ENCODE measurements at places on chromosomes 7 and 10.
A peak's percentile ranks its signal among the peaks of the same experiment; 100 is the strongest.

DNA sequence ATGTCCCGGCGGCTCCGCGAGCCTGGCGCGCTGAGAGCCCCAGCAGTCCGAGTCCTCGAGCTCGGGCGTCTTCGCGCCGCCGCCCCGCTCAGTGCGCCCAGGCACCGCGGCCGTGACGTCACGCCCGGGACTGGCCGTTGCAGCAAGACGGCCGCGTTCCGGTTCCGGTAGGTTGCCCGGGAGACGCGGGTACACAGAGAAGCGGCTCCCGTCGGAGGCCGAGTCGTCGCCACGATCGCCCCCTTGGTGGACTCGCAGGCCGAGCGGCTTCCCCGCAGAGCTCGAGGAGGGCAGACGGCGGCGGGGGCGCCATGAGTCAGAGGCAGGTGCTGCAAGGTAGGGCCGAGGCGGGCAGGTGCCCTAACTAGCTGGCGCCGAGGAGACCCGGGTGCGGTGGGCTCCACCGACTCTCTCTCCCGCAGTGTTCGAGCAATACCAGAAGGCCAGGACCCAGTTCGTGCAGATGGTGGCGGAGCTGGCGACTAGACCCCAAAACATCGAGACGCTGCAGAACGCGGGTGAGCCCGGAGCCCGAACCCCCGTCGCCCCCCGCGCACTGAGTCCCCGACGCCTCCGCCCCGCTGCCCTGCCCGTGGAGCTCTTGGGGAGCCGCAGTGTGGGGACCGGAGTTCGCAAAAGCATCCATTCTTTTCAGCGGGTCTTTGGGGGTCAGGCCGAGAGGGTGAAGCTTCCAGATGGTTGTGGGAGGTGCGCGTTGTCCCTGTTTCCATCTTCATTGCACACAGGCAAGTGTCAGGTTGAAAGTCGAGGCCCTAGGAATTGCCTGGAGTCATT, at the start of gene SPAG6:
Gene SPAG6 (plus strand): TSS at position 196 of the 795 bp plus-strand sequence. CDS start 116 bp downstream, at position 312.
- peak; percentile 52 for DNase-seq

- DNase-seq, result no peak
These were observed 608.5 kb upstream of the GALNT17 start for GRCh38 chr7:70523249-70523988.

DNA sequence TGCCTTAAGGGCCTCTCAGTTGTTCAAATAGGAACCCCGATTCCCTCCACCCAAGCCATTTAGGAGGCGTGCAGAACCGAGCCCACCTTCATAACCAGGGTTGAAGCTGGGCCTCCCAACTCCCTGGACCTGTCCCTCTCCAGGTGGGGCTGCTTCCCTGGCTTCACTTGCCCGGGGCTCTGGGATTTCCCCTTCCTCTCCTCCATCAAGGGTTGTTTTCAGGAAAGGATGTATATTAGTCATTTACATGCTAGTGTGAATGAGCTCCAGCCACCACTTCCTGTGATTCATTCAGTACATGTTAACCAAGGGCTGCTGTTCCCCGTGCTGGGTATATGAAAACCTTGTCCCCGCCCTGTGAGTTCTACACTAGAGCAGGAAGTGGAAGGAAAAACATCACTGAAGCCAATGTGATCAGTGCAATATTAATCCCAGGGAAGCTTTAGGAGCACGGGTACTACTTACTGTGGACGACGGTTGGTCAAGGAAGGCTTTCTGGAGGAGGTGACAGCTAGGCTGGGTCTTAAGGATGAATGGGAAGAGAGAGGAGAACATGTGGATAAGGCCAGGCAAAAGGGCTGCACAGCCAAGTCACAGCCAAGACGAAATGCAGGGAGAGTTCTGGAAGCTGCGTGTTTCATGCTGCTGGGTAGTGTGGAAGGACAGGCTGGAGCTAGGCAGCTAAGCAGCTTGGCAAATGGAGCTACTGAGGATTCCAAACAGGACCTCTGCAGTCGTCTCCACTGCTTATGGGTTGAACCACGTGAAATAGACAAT, 150.1 kb upstream of the SHH start:
- no peak for DNase-seq

GRCh38 chr10:12801214-12802087, 200.1 kb downstream of the CCDC3 start:
- DNase-seq, result no peak

- DNase-seq, result no peak
These were observed 41.6 kb downstream of the PLXDC2 start for GRCh38 chr10:19857876-19858275.

GRCh38 chr10:133168617-133169031, 8.6 kb downstream of the KNDC1 start:
- DNase-seq, result no peak

DNA sequence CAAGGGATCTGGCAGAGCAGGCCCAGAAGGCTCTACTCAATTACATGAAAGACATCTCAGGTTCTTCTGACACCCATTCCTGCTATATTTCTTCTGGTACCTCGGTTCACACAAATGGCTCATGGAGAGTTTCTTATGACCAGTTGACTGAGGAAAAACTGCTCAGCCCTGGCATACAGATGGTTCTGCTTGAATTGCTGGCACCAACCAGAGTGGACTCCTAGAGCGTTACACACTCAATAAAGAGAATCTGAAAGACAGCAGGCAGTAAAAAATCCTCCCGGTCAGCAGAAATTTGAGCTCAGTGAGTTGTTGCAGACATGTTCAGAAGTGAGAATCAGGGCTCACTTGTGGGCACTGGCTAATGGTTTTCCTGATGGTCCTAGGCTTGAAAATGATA, 434.4 kb downstream of the TCERG1L start:
- DNase-seq, result no peak

DNA sequence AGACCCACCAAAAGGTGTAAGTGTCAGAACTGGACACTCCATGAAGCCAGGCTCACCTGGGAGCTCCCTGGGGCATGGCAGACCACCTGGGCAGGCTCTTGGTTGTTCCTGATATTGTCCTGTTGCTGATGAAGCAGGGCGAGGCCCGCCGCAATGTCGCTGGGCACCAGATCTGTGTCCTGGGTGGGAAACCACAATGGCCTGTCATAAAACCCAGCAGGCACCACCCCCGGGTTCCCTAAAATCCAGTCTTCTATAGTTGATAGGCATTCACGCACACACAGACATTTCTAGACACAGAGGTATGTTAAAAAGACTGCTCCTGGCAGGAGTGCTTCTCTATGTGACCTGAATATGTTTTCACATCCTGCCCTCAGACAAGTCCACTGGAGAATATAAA, 15.0 kb downstream of the DAGLB start:
- DNase-seq, result no peak

DNA sequence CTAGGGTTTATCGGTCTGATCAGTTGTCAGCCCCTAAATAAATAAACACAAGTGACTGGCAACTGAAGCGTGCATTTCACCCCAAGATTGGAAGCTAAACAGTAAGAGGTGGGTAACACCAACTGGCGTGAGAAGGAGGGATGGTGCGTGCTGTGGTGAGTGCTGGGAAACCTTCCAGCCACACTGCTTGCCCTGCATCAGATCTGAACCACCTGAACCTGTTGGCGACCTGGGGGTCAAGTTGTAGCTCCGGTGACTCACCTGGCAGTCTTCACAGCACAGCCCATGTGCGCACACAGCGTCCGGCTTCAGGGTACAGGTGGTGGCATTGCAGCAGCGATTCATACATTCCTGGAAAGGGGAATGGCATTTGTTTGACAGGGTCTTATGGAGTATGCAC, 170.1 kb downstream of the FANK1 start:
- DNase-seq, result no peak

DNA sequence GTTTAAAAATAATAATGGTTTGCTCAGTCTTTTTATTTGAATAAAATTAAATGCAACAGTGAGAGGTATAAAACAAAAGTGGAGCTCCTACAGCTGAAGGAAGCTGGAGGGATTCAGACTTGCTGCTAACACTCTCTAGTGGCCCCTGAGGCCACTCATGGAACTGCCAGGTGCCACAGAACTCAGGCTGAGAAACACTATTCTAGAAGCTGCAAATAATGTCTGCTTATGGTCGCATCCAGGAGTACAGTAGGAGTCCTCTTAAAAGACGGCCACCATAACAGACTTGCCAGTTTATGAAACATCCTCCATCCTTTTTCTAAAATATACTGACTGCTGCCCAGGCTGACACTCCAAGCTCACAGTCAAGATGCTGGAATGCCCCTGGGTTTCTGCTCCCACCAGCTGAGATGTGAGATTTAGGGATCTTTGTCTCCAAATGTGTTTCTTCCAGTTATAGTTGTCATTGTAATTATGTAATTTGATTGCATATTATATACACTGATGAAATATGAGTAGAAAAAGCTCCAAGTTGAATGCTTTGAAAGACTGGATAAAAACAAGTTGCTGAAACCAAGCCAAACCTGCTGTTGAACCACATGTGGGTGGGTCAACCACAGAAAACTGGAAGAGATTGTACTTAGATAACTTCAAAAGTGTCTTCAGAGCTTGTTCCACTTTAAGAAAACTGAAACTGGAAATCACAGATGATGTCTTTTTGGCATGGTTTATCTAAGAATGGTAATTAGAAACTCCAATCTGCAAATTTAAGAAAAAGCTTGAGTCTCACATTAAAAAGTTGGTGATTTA, 213.7 kb upstream of the AOAH start:
- DNase-seq, result no peak

- DNase-seq, result peak; percentile 66
These were observed 15.8 kb downstream of the TSPAN12 start for GRCh38 chr7:120842121-120842621.

- DNase-seq, result no peak
These were observed 29.7 kb upstream of the GSDME start for GRCh38 chr7:24786941-24787340.

DNA sequence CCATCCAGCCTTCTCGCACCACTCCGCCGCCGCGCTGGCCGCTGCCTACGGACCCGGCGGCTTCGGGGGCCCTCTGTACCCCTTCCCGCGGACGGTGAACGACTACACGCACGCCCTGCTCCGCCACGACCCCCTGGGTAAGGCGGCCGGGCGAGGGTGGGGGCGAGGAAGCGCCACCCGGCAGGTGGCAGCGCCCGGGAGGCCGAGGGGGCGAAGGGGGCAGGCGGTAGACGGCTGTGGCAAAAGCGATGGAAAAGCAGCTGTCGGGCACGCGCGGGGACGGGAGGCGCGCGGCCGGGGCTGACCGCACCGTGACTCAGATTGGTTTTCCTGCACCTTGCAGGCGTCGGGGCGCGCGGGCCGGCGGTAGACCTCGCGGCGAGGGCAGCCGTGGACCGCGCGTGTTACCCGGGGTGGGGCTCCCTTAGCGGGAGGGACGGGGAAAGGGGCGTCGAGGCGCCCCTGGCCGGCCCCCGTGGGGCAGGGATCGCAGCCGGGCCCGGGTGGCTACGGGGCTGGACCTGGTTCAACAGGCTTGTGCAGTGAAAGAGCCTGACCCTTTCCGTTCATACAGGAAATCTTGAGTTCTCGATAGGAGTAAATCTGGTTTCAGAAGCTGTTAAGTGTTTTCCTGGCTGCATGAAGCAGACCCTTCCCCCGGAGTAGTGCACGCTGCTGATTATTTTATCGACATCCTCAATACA, 608 bp downstream of the HHEX start:
- peak; percentile 52 for DNase-seq

- no peak for DNase-seq
These were observed 74.3 kb downstream of the RNLS start for GRCh38 chr10:88508796-88509195.

- peak; percentile 59 for DNase-seq
These were observed 51.1 kb downstream of the CPEB3 start for GRCh38 chr10:92239600-92240288.

DNA sequence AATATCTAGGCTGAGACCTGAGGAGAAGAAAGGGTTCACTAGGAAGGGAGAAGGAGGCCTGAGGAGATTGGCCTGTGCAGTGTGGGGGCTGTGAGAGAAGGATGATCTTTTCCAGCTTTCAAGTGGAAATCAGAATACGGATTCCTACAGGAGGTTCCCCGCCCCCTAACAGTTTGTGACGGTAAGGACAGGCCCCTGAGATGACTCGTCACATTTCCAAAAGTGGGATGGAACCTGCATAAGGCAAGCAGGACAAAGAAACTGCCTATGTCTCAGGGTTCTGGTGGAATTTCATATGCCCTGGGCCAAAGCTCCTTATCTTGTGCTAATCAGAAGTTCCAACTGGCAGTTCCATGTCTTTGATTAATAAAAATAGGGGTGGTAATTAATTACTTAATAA, 275.6 kb downstream of the SNX10 start:
- DNase-seq, result no peak

DNA sequence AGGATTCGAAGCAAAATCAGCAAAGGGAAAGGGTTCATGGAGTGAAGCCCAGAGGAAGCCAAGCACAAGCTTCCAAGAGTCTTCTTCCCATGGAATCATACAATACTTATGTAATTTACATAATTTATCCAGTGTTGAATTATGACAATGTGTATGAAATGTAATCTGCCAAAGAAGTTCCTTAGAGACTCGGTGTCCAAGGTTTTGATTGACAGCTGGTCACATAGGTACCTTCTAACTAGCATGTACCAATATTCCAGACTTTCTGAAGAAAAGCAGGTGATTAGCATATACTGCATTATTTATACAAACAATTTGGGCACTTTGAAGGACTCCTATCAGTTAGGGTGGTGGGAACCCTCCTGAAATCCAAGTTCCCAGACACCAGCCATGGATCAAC, 35.3 kb downstream of the ANKIB1 start:
- DNase-seq, result no peak

DNA sequence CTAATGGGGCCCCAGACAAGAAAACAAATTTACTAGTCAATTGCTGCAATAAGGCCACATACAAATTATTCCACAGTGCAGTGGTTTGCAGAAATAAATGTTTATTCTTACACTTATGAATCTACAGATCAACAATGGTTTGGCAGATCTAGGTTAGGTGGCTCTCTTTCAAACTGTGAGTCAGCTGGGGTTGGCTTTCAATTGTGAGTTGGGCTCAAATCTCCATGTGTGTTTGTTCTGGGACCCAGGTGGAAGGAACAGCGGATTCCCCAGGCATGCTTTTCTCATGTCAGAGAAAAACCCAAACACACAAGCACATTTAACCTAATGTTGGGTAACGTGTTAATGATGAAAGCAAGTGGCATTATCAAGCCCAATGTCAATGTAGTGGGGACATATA, 25.6 kb upstream of the CELF2 start:
- DNase-seq, result no peak

DNA sequence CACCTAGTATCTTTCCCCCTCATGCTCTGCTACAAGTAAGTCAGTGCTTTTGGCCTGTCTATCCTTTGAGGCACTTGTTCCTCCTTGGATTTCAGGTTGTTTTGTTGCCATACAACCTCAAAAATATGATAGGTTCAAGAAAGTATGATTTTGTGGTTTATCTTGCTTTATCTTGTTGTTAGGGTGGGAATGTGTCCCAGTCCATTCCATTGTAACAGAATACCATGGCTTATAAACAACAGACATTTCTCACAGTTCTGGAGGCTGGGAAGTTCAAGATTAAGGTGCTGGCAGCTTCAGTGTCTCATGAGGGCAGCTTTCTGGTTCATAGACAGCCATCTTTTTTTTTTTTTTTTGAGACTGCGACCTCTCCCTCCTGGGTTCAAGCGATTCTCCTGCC, 72.1 kb downstream of the TMEM270 start:
- DNase-seq, result no peak

- no peak for DNase-seq
These were observed 90.6 kb upstream of the ODAD2 start for GRCh38 chr10:28089467-28089866.

DNA sequence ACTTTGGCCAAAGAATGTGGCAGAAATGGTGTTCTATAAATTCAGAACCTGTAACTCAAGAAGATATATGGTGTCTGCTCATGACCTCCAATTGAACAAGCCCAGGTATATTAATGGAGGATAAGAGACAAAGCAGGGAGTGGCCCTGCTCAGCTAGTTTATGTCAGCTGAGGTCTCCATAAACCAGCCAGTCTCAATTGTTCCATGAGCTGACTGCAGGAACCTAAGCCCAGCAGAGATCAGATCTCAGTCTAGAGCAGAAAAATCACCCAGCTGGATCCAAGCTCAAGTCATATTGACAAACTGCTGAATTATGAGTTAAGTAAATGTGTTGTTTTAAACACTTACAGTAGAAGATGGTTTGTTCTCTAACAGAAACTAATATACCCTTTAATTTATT, 105.5 kb upstream of the SGCE start:
- no peak for DNase-seq
